ENCODE measurements at places on chromosomes 7 and 10.
A peak's percentile ranks its signal among the peaks of the same experiment; 100 is the strongest.

- no peak for DNase-seq
Observed at GRCh38 chr10:49194212-49194920, 6.2 kb upstream of the TMEM273 start.

- no peak for DNase-seq
Observed at GRCh38 chr10:71213127-71213621, 804 bp downstream of the UNC5B start.

DNA sequence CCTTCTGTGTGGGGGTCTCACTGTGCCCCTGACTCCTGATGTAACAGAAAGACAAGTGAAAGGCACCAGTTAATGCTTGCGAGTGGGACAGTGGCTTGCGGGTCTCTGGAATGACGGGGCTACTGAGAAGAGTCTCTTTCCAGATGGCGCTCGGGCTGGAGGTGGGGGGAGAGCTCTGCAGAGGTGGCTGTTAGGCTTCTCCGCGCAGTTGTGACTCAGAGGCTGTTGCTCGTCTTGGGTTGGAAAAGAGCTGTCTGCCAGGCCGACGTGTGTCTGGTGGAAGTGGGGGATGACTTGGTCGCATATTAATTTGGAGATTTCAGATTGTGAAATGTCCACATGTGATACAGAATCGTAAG lies 27.9 kb upstream of the SH2B2 start:
- DNase-seq, result no peak

DNA sequence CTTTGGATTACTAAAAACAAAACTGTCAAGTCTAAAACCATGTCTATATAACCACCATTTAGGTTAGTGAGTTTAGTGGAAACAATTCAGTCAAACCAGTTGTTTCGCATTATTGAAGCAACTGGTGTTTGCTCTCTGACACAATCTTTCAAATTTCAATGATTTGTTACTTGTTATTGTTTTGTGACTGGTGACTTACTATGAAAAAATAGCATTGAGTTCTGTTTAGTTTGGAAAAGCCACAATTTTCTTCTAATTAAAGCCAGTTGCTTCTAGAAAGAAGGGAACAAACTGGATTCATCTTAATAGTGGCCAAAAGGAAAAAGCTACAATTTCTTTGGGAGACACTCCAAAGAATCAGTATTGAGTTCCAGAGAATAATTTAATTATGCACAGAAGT lies 30.4 kb downstream of the LAMB4 start:
- no peak for DNase-seq

DNA sequence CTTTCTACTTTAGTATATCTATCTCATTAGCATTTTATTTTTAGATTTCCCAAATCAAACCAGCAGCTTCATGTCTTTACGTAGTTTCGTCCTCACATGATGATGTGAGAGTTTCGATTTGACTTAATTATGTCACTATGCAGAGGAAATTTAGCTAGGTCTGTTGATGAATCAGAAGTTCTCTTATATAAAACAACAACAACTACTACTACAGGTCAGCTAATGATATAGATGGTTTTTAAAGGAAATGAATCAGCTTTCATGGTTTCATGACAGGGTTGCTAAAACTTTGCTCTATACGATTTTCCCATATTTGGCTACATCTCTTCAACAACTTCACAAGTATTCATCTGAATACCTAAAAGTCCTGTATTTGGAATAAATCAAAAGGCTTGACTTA lies 28.6 kb downstream of the JAZF1 start:
- DNase-seq, result no peak

GRCh38 chr7:115004121-115004520 lies 82.2 kb downstream of the MDFIC start:
- DNase-seq, result no peak

GRCh38 chr7:15682751-15683245 lies 3.7 kb downstream of the MEOX2 start:
- no peak for DNase-seq

- DNase-seq, result no peak
Observed at GRCh38 chr7:45726883-45727282, 146.0 kb downstream of the CCDC201 start.

- DNase-seq, result no peak
Observed at GRCh38 chr10:101080933-101081931, 19.4 kb downstream of the KAZALD1 start.

- DNase-seq, result no peak
Observed at GRCh38 chr7:133369130-133369529, 116.3 kb downstream of the EXOC4 start.

GRCh38 chr10:113322843-113323242 lies 230.0 kb upstream of the HABP2 start:
- no peak for DNase-seq

- no peak for DNase-seq
Observed at GRCh38 chr10:6361869-6362268, 159.1 kb downstream of the PFKFB3 start.

DNA sequence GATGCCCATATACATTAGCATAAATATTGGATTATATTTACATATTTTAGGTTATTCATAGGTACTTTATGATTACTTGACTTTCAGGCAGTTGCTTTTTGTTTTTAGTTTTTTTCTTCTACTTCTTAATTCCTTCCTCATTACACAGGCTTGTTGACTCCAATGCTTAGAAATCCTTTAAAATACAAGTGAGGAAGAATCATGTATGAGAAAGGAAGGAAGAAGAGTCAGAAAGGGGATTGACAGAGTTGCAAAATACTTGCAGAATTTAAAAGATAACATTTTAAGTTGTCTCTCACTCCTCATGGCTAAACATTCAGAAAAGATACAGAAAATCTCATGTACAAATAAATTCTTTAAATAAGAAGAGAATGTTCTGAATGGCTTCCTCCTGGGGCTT lies 61.9 kb downstream of the ATXN7L1 start:
- DNase-seq, result no peak

DNA sequence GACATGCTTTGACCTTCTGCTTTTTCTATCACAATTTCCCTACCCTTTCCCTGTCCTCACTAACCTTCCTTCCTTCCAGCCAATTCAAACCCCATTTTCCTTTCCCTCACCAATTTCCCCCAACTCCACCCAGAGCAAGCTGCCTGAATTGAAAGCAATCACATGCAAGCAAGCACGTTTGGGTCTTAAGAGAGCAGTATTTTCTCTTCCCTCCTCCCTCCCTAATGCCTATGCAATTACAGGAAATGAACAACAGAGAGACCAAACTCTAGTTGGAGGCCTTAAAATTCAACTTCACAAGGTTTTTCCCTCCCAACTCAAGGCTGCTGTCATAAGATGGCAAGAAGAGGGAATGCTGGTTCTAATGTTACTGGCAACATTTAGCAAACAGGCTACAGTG lies 117.2 kb downstream of the MYOF start:
- DNase-seq, result no peak

- DNase-seq, result peak; percentile 80
Observed at GRCh38 chr10:30701451-30702173, 72.1 kb upstream of the LYZL2 start.

DNA sequence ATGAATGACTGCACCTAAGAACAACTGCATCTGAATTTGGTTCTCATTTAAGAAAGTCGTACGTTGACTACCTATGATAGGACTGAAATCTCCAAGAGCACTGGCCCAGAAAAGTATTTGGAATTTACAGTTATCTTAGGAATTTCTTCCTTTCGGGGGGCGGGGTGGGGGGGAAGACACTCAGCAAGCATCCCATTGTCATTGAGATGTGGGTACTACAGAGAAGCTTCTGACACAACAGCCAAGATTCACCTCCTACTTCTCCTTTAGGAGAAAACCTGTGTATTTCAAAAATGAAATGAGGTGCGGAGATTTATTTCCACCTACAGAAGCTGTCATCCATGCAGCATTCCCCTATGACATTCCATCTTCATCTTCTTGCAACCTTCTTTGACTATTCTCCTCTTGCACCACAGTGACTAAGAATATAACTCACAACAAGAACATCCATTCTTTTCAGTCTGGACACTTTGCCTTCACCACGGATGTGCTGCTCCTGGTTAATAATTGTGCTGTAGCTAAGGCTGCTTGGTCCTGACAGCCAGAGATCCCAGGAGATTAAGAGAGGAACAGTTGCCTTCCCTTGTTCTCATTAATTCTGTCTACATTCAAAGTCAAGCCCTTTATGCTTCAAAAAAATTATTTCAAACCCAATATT lies 98.4 kb upstream of the FRMD4A start:
- DNase-seq, result no peak

DNA sequence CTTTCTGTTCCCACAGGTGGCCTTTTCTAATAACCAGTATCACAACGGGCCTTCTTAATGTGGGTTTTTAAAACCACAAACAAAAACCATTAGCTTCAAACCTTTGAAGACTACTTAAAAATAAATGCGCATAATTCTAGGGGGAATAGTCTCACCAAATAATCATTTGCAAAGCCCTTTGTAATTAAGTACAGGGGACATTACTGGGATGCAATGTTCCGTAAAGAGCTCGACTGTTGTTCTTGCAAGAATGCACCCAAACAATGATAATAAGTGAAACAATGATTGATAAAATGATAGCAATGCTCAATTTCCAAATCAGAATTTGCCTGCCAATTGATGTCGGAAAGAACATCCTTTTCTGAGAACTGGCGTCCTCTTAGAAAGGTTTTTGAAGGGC lies 589.1 kb upstream of the ADARB2 start:
- no peak for DNase-seq

DNA sequence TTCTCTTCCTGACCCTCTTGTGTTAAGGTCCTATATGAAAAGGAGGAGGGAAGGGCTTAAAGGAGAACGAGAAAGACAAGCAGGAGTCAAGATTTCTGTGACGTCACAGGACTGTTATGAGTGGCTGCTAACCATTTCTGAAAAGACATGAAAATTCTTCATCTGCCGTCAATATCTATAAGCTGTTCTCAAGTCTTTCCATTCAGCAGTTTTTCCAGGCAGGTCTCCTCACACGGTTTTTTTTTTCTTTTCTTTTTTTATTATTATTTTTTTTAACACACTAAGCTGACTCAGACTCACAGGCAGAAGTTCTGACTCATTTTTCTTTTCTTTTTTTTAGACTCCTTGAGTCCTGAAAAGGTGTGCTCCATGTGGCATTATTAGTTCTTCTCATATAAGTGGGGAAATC lies 72.0 kb downstream of the DGKI start:
- no peak for DNase-seq

GRCh38 chr10:114140036-114140435 lies 34.0 kb downstream of the CCDC186 start:
- DNase-seq, result no peak

DNA sequence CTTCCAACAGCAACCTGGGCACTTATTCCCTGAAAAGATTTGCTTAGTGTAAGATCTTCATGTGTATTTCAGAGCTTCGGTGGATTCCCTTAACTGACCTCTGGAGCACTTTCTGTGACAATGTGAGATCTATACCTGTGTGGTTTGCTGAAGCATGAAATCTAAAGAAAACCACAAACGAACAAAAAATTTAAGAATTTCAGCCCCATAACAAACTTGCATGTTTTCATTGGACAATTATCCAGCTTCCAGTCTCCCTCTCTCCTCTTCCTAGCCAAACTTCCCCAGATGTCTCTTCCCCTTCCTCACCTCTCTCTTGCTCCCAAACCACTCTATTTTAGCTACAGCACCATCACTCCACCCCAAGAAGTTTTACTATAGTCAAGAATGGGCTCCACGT lies 279.9 kb upstream of the SORCS1 start:
- DNase-seq, result no peak

- no peak for DNase-seq
Observed at GRCh38 chr10:100705139-100705538, 40.2 kb upstream of the PAX2 start.

DNA sequence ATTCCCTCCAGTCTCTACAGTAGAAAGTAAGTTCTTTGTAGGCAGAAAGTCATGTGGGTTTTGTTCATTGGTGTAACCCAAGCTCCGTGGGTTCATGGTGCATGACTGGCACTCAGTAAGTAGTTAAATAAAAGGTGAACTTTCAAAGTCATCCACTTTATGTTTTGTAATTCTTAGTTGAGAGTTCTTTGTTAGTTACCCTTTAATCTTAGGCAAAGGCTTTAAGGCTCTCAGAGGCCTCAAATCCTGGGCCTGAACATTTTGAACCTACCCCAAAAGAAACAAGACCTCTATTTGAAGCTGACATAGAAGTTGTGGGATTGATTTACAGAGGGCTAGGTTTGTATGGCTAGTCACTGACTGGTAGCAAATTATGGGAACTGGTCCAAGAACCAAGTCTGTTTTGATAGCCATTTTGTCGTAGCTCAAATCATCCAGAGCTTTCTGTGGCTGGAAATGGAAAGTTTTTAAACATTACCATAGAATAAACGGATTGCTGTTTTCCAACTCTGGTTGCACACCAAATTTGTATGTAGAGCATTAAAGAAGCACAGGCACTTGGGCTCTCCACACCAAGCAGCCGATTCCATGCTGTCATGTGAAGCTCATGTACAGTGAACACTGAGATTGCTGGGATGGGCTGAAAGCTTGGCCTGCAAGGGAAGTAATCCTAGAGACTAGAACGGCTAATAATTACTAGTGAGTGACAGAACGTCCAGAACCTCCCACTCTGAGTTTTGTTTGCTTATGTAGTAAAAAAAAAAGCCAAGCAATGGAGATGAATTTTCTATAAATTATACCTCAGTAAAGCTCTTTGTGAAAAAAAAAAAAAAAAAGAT lies 53.5 kb downstream of the DENND11 start:
- DNase-seq, result no peak

DNA sequence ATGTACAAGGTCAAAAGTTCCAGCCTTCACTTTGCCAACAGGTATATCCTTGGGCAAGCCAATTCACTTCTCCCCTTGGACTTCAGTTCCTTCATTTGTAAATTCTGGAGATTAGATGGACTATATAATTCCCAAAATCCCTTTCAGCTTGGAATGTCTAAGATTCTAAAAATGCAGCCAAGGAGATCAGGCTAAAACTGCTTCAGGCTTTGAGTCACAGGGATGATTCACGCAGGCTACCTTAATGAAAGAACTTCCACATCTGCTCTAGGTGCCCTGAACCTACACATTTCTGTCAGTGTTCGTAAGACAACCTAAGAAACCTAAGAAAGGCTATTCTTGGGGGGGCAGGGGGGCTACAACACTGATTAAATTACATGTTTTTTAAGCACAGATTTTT lies 7.1 kb downstream of the CPVL start:
- no peak for DNase-seq

DNA sequence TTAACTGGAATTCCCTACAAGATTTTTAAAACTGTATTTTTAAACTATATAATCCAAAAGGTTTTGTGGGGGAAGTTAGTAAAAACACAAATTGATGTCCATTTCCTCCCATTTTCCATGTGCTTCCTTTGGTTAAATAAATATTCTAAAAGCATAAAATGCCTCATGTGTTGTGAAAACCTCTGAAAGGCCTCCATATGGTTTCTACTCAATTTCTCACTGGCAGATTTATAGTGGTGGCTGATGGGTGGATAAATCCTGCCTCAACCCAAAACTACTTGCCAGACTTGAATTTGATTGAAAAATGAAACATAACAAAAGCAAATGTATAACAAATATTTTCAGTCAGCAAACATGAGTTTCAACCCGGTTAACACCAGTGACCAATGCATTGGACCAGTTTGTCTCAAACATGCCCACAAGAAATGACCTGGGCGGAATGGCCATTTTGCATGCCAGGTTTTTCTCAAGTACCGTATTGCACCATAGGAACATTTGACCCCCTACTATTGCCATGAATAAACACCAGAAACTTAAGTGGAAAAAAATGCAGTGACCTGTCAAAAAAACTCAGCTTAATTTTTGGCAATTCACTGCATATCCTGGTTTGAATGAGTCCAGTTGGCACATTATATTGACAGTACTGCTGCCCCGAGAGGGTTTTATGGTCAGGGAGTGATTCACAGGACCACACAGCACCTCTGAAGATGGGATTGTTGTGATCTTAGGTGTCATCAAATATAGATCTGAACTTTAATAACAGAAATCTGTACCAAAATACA lies 454.6 kb upstream of the ANKRD30A start:
- DNase-seq, result no peak

Data from stimulated activated CD8-positive, alpha-beta memory T cell treated with anti-CD3 and anti-CD28 coated beads, Interleukin-2, amount 100 ng/mL, for 48 hours (primary cell).